ENCODE measurements at places on chromosomes 2 and 18.

DNA sequence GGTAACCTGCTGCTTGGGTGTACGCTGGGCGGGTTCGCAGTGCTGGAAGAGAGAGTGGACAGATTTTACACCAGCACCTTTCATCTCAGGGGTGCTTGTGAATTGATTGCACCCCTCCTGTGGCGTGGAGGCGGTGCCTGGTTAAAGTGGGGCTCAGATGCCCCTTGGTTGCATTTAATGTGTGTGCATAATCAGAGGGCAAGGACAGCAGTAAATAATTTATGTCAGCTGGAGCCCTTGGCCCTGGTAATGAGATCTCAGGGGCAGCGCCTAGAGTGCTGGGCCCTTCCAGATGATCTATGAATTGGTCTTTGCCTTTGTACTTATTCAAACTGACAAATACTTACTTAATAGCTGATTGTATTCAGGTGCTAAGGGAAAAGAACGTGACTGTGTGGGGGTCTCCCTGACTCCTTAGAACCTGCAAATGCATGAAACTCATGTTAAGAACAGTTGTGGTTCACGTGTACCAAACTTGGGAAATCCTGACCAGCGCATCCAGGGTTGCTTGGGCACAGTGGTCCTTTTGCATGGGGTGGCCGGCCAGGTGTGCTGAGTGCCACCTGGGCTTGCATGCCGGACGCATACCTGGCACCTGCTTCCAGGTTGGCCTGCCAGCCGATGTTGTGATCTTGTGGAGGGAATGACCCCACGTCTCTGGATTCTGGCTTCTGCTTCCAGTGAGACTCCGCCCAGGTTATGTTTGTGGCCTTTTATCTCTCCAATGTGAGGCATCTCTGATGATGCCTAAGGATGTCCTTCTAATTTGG is 118.5 kb downstream of the AGAP1 start:
- no peak for DNase-seq

DNA sequence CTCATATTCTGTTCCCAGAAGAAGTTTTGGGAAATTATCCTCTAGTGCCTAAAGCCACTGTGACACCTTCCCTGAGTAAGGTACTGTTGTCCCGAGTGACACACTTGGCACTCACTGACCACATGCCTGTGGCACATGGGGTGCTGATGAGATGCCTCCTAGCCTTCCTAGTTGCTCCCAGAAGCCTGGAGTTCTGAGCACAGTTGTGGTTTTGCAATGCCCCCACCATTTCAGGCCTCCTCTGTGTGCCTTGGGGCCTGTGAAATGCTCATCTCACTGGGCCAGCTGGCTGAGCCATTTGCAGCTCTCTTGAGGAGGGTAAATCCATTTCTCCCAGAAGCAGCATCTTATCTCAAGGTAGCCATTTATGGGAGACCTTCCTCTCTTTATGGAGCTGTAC is 91.8 kb downstream of the DGKD start:
- no peak for DNase-seq

DNA sequence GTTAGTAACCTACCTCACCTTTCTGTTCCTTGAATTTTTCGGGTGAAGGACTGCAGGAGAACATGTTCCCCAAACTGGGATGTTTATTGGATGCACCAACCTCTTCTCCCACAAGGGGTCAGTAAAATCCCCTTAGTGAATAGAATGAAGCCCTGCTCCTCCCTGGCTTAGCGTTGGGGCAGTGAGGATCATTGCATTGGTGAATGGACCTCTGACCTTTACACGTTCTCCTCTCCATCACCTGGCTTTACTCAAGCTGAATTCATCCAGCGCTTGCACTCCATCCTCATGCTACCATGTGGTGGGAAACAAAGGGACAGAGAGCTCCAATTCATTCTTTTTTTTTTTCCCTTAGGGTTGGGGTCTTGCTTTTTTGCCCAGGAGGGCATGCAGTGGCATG is 157.2 kb downstream of the MIB1 start:
- peak; percentile 49 for DNase-seq

DNA sequence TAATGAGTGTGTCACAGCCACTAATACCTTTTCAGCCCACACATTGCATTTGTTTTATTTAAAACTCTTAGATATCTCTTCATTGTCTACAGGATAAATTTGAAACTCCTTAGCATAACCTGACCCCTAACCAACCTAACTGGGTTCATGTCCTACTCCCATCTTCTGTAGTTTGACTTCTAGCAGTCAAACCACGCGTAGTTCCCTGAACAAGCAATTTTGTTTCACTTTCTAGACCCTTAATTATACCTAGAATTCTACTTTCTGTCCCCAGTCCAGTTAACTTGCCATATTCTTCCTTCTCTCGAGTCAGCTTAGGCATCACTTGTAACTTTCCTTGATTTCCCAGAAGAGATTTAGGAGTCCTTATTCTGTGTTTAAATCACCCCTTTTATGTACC is 55.1 kb downstream of the RBBP8 start:
- DNase-seq, result no peak

DNA sequence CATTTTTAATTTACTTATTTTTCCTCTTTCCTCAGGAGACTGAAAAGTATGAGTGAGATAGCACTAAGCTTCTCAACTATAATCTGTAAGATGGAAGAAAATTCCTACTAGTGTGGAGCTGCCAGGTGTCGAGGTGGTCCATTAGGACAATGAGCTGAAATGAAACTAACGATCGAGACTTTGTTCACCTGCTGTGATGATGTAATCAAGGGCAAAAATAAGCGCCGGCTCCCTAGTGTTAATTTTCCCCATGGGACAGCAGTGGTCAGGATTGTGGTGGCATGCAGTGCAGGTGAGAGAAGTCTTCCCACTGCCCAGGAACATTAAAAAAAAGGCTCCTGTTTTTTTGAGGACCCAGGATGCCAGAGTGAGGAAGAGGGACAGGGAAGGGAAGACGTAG is 859.1 kb upstream of the GCFC2 start:
- no peak for DNase-seq

GRCh38 chr2:60652832-60653340 is 99.4 kb upstream of the BCL11A start:
- DNase-seq, result no peak

DNA sequence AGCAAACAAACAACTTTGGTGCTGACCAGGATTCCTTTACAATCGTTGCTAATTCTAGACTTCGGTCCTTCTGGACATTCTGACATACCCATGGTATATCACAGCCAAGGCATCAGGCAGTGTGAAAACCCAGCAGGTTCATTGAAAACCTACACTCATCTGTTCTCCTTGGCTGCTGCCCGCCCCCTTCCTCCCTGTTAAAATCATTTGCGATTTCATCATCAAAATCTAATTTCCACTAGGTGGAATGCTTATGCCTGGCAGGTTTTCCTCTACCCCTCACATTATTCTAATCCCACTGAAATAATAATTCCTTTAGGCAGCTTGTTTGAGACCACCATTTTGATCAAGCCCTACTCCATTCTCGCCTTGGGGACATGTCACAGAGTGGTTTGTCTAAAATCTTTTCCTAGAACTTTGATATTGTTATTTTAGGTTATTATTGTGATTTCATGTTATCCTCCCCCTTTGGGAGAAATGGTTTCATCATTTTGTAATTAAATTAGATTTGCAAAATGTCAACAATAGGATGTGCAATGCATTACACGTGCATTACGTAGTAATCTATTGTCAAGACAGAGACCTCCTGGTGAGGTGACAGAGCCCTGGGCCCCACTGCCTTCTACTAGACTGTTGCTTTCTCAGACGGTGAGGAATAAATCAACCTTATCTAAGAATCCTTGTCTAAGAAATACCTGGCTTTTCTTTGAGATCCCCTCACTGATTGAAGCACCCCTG is 31.0 kb upstream of the ASPRV1 start:
- DNase-seq, result no peak

GRCh38 chr2:226307487-226308322 is 491.9 kb downstream of the IRS1 start:
- no peak for DNase-seq

DNA sequence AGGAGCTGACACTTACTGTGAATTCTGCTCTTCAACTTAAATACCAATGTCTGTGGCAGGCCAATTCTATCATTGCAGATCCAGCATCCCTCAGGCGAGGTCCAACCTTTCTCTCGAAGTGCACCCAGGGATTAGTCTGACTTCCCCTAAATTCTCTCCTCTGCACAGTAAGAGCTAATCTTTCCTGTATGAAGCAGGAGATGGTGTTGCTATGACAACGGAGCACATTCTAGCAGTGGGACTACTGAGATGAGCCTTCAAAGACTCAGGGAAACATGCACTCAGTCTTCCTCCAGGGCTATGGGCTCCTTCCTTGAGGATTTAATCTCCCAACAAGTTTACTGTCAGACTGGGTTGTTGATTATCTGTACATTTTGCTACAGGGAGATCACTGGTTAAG is 176.3 kb downstream of the NOL4 start:
- DNase-seq, result no peak

- DNase-seq, result no peak
Measured at GRCh38 chr18:10402871-10403559, 51.4 kb upstream of the APCDD1 start.

DNA sequence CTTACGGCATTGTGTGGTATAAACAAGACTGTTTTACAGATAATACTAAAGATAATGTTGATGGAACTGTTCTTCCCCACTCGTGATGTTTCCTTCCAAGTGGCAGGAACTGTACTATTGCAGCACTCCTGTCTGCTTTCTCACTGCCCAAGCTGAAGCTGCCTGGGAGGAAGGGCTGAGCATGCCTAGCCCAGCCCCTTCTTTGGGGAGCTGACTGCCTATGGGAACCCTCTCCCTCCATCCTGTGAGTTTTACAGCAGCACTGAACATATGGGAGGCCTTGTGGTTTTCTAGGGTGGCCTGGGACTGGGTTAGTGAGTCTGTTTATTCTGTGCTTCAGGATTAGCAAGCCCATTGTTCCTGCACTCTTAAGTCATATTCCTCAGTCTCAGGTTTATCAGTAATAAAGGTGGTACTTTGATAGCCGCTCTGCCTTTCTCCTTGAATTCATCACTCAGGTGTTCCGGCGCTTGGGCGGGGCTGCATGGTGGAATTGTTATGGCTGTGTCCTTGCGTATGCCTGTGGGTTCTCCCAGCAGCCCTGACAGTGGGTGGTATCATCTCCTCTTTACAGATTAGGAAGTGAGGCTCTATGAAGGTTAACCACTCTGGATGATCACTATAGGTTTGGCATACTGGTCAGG is 379.7 kb downstream of the PTPRM start:
- DNase-seq, result peak; percentile 62

DNA sequence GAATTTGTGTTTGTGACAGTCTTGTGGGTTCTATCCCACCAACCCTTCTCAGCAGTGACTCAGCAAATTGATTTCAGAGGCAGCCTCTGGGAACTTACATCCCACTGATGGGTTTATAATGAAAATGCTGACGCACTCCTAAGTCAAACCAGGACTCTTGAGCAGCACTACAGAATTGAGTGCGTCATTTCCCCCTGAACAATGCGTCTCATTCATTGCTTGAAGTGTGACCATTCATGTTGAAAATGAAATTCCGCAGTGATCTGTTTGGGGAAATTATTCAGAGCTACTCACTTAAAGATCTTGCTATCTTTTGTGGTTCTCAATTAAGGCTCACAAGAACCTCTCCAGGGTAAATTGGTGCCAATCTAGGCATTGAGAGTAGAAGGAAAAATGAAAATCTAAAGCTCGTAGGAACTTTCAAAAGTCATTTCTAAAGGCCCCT is 417.7 kb upstream of the SLC14A2 start:
- no peak for DNase-seq

- no peak for DNase-seq
Measured at GRCh38 chr2:224969095-224969494, 73.2 kb downstream of the DOCK10 start.

DNA sequence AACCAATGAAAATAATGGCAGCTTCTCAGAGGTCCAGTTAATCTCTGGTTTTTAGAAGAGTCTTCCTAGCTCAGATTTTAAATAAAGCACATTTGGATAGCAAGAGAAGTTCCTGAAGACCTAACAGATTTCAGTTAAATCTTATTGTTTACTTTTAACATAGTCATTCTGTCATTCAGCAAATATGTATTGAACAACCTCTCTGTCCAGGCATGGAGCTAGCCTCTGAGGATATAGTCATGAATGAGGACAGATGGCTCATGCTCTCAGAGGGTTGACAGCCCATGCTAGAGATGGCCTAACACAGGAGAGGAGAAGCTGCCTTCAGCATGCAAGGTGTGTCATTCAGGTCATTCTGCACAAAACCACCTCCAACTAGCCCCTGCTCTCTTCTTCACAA is 6.2 kb downstream of the CCBE1 start:
- no peak for DNase-seq

GRCh38 chr2:189076120-189076519 is 101.9 kb downstream of the COL3A1 start:
- no peak for DNase-seq

- no peak for DNase-seq
Measured at GRCh38 chr2:121279476-121280220, 5.4 kb downstream of the TFCP2L1 start.

- DNase-seq, result no peak
Measured at GRCh38 chr2:13524492-13524891, 807.8 kb downstream of the TRIB2 start.

DNA sequence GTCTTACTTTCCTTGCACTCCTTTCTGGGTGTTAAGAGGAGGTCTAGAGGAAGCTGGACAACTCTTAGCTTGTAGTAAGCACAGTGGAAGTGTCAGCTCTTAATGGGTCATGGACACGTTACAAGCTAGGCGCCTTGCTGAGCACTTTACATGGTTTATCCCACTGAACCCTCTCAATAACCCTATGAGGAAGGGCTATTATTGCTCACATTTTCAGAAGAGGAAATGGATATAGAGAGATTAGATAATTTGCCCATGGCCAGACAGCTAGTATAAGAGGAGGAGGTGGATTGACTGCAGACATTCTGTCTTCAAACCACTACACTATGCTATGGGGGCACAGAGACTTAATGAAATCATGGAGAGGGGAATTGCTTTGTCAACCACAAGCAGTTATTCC is 8.3 kb upstream of the IL1RN start:
- no peak for DNase-seq

GRCh38 chr2:216219861-216220260 is 110.7 kb downstream of the XRCC5 start:
- DNase-seq, result no peak

DNA sequence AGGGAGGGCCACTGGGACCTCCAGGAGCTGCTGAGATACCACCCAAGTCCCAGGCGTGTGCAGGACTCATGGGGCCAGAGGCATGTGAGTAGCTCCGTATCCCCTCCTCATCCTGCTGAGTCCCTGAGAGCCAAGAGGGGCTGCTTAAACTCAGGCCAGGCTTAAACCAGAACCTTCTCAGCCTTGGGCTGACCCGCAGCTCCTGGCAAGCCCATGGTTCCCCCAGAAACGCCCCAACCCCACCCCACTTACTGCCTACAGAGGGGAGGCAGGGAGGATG is 2.5 kb upstream of the NMUR1 start:
- no peak for DNase-seq

- no peak for DNase-seq
Measured at GRCh38 chr2:190786404-190787166, 94.0 kb upstream of the GLS start.

GRCh38 chr2:141932261-141932660 is 198.6 kb downstream of the LRP1B start:
- DNase-seq, result no peak

- DNase-seq, result no peak
Measured at GRCh38 chr2:152380261-152381055, 45.5 kb downstream of the FMNL2 start.
